GM12892 (cell line): ENCODE measurements at places on chromosomes 12 and 14.

DNA sequence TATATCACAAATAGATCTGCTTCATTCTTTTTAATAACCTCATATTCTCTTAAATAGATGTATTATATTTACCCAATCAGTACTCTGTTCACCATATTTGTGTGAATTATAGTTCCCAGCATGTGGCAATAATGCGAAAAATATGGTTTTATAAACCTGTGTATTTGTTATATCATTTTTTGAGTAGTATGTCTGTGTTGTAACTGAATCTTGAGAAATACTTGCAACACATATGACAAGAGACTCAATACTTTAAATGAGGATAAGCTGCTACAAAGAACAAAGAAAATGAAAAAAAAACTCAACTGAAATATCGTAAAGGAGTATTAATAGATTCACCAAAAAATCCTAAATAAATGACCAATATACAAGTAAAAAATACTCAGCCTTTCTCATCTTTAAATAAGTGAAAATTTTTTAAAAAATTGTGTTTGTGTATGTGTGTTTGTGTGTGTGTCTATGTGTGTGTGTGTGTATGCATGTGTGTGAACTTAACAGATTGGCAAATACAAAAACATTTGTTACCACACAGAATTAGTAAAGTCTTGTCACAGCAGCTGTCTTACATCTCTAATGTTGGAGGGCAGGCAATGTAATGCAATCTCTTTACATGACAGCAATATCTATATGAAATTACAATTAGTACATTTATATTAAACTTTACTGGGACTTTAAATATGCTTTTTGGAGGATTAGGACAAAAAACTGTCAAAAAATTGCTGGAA lies 441.9 kb upstream of the MGAT4C start:
- no peak for DNase-seq

GRCh38 chr12:87467936-87468335 lies 561.3 kb downstream of the C12orf50 start:
- no peak for DNase-seq

DNA sequence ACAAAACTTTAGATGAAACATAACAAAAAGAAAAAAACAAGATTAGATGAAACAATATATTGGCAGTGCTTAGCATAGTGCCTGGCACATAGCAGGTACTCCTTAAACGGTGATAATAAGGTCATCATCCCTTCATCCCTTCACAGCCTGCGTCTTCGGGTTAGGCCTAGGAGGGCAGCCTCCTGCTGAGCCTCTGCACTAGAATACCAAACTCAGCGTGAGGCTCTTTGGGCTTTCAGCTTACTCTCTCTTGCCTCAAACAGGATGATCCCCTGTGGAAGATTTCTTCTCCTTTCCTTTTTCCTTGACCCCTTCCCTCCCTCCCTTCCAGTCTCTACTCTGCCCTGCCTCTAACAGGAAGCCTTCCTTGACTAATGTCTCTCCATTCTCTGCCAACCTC lies 14.4 kb upstream of the FIGNL2 start:
- DNase-seq, result no peak

DNA sequence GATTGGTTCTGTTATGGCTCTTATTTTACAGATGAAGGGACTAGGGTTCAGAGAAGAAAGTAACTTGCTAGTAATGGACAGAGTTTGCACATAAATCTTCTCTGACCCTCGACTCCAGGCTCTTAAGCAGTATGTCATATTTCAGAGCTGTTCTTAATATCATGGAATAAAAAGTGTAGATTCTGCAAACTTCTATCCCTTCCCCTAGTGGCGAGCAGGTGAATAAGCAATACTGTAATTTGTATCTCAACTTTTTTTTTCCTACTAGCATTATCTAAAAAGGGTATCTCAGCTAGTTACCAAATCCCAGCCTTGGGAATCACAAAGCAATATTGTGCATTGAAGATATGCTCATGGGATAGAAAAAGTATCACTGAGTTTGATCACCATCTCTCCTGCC lies 83.2 kb downstream of the ANO4 start:
- no peak for DNase-seq

GRCh38 chr14:69852531-69853321 lies 26.5 kb upstream of the SMOC1 start:
- DNase-seq, result no peak

- DNase-seq, result no peak
Measured at GRCh38 chr12:25767606-25768005, 190.9 kb upstream of the RASSF8 start.

DNA sequence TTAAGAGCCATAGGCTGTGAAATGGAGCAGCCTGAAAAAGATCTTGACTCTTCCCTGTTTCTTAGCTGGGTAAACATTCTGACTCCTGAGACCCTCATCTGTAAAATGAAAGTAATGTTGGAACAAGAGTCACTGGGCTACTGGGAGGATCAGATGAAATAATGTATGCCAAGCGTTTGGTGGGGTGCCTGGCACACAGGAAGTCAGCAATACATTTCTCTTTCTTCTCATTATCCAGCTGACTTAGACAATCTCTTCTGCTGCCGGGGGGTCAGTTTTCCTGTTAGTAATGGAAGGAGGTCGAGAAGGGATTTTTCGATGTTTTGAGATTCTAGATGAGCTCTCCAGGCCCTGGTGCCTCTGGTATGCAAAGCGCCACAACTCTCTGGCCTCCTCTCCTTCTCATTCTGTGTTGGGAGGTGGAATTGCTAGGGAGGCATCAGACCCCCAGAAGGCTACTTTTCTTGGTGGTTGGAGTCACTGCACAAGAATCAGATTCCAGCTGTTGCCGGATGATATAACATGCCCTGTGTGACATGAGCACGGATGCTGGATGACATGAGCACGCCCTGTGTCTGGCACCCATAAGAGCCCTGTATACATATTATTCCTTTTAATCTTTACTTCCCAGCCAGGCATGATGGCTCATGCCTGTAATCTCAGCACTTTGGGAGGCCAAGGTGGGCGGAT lies 4.3 kb downstream of the OASL start:
- no peak for DNase-seq

DNA sequence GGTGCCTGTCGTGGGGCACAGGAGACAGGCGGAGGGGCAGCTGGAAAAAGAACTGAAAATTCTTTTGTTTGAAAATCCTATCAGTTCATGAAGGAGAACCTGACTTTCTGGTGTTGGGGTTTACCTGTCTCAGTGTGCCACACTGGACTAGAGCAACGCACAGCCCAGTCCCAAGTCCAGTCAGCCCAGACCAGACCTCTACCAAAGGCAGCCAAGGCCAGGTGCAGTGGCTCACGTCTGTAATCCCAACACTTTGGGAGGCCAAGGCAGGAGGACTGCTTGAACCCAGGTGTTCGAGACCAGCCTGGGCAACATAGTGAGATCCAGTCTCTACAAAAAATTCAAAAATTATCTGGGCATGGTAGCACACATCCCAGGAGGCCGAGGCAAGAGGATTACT lies 4.6 kb downstream of the CCDC85C start:
- DNase-seq, result no peak

GRCh38 chr12:3367750-3368444 lies 123.1 kb upstream of the PRMT8 start:
- no peak for DNase-seq
